ENCODE measurements at places on chromosomes 2 and 18. TPM values are rescaled to one million over a fixed set of nuclear protein-coding genes. Genes with fewer than 3 reads are reported as not detected.

STPG4 gene
- 0.44 TPM for total RNA-seq

APLF gene
- 9.5 TPM for total RNA-seq

SPDYA gene
- total RNA-seq, result 2.3 TPM

CTNNA2 gene
- total RNA-seq, result 117 TPM

SFT2D3 gene
- 9.8 TPM for total RNA-seq

LIPG gene
- 4.2 TPM for total RNA-seq

MYO1B gene
- total RNA-seq, result 67.6 TPM

CFAP210 gene
- 3.0 TPM for total RNA-seq

OR6B2 gene
- total RNA-seq, result not detected

FAM228A gene
- total RNA-seq, result 0.88 TPM

RTTN gene
- total RNA-seq, result 46.0 TPM

DNA sequence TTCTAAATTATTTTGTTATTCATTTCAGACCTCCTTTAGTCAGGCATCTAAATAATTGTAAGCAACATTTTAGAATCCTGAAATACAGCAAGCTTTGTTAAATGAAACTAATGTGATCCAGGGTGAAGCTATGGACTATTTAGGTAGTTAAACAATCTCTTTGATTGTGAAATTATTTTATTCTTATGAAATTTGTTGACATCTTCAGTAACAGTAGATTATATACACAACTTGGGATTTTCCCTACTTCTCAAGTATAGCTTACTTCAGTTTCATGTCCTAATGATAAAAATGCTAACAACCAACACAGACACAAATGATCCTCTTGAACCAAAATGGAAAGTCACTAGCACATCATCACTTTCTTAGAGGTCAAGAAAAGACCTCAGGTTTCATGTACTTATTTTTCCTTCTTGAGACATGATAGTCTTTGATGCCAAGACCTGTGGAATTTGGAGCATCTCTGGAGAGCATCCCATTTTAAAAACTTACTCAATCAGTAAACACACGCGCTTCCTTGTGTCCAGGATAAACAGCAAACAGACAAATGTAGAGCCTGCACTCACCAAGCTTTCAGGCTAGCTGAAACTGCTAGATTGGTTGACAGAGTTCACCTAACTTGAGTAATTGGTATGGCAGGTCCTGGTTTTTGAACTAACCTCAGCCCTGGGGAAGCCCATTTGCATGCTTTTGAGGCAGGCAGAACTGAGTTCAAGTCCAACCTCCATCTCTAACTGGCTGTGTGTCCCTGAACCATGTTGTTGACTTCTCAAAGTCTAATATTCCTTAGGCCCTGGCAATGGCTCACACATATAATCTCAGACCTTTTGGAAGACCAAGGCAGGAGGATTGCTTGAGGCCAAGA lies 47.8 kb downstream of the KCTD18 start:
- H3K36me3 ChIP-seq, result peaks cover 7% of the 10 kb centered on the region
- H3K27ac ChIP-seq, result no peak overlapping the region
- no peaks in the 10 kb centered on the region for H3K27me3 ChIP-seq
- no peak overlapping the region for H3K4me3 ChIP-seq
- no peak for DNase-seq

DNA sequence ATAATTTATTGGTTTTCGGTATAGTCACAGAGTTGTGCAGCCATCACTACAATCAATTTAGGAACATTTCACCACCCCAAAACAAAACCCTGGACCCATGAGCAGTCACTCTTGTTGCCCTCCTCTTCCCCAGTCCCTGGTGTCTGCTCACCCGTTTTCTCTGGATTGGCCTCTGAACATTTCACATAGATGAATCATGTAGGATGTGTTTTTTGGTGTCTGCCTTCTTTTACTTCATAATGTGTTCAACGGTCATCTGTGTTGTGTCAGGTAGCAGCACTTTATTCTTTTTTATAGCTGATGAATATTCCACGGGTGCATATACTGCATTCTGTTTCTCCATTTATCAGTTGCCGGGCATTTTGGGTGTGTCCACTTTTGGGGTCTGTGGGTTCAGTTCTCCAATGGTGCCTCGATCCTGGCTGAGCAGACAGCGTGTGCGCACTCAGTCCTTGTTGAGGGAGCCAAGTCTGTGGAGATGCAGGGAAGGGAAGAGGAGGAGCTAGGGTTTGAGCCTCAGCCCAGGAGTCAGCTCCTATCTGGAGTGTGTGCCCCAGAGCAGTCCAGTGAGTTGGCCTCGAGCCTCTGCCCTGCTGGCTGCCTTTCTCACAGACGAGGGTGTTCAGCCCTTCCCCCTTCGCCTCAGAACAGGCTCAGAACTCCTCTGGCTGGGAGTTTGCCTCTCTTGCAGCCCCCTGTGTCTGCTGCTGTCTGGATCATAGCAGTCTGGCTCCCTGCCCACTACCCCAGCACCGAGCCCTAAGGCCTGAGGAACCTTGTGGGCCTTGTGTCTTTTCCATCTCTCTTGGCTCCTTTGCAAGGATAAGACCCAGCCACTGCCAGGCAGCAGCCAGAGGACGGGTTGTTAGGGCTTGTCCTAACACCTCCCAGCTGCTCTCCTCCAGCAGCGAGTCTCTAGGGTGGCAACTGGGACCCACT lies 18.0 kb downstream of the C2orf74 start:
- no peak overlapping the region for H3K27ac ChIP-seq
- no peak overlapping the region for H3K4me3 ChIP-seq
- peaks cover 37% of the 10 kb centered on the region for H3K36me3 ChIP-seq
- H3K4me1 ChIP-seq, result peaks cover 37% of the 10 kb centered on the region
- H3K27me3 ChIP-seq, result no peaks in the 10 kb centered on the region
- DNase-seq, result no peak

GRCh38 chr2:38384338-38384737 lies 7.3 kb upstream of the ATL2 start:
- peak overlapping the region; percentile 61 for H3K27ac ChIP-seq
- H3K27me3 ChIP-seq, result no peaks in the 10 kb centered on the region
- no peak overlapping the region for H3K4me3 ChIP-seq
- no peaks in the 10 kb centered on the region for H3K36me3 ChIP-seq
- peaks cover 3% of the 10 kb centered on the region for H3K4me1 ChIP-seq
- no peak for DNase-seq

DNA sequence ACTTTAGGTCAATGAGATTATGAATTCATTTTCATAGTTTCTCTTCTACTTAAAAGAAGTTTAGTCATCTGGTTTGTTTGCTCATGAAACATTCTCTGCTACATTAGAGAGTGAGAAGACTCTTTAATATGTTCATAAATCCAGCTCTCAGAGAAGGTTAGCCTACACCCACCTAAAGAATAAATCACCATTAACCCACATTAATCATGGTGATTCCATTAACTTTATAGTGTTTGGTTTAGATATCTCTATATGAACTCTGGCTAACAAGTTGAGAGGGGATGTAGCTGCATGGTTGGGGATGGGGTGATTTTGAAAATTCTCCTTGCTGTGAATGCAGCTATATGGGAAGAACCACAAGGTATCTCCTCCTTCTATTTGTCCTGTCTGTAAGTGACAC lies 10.7 kb downstream of the TFPI start:
- H3K27me3 ChIP-seq, result no peaks in the 10 kb centered on the region
- H3K4me1 ChIP-seq, result no peaks in the 10 kb centered on the region
- H3K27ac ChIP-seq, result no peak overlapping the region
- no peak overlapping the region for H3K4me3 ChIP-seq
- DNase-seq, result no peak

GRCh38 chr2:16091576-16092282 lies 151.4 kb downstream of the MYCN start:
- no peaks in the 10 kb centered on the region for H3K36me3 ChIP-seq
- no peak overlapping the region for H3K27ac ChIP-seq
- peaks cover 18% of the 10 kb centered on the region for H3K4me1 ChIP-seq

GRCh38 chr2:233124421-233125080 lies 64.4 kb downstream of the INPP5D start:
- no peak overlapping the region for H3K27ac ChIP-seq
- no peak for DNase-seq
- no peaks in the 10 kb centered on the region for H3K36me3 ChIP-seq
- H3K4me3 ChIP-seq, result no peak overlapping the region
- H3K27me3 ChIP-seq, result no peaks in the 10 kb centered on the region
- H3K4me1 ChIP-seq, result peaks cover 21% of the 10 kb centered on the region

GRCh38 chr2:55017880-55018279 lies 32.4 kb downstream of the RTN4 start:
- H3K27me3 ChIP-seq, result no peaks in the 10 kb centered on the region
- no peak overlapping the region for H3K27ac ChIP-seq
- no peak for DNase-seq

GRCh38 chr2:181124497-181124896 lies 144.1 kb downstream of the UBE2E3 start:
- H3K27me3 ChIP-seq, result no peaks in the 10 kb centered on the region
- no peaks in the 10 kb centered on the region for H3K4me1 ChIP-seq
- H3K4me3 ChIP-seq, result no peak overlapping the region
- DNase-seq, result no peak
- H3K27ac ChIP-seq, result no peak overlapping the region
- no peaks in the 10 kb centered on the region for H3K36me3 ChIP-seq

- no peaks in the 10 kb centered on the region for H3K4me1 ChIP-seq
- DNase-seq, result no peak
- H3K27ac ChIP-seq, result no peak overlapping the region
- no peaks in the 10 kb centered on the region for H3K36me3 ChIP-seq
- no peaks in the 10 kb centered on the region for H3K27me3 ChIP-seq
- no peak overlapping the region for H3K4me3 ChIP-seq
These were observed 365.5 kb downstream of the SETBP1 start for GRCh38 chr18:45046228-45046627.

- no peaks in the 10 kb centered on the region for H3K36me3 ChIP-seq
- no peaks in the 10 kb centered on the region for H3K27me3 ChIP-seq
- H3K4me3 ChIP-seq, result no peak overlapping the region
- H3K4me1 ChIP-seq, result no peaks in the 10 kb centered on the region
- H3K27ac ChIP-seq, result no peak overlapping the region
- no peak for DNase-seq
These were observed 46.6 kb downstream of the PRKRA start for GRCh38 chr2:178404368-178404767.

- H3K36me3 ChIP-seq, result no peaks in the 10 kb centered on the region
- H3K4me1 ChIP-seq, result peaks cover 26% of the 10 kb centered on the region
These were observed 2.1 kb upstream of the HSBP1L1 start for GRCh38 chr18:79962311-79962710.

GRCh38 chr2:99787769-99788382 lies 298.1 kb upstream of the REV1 start:
- no peaks in the 10 kb centered on the region for H3K36me3 ChIP-seq
- no peak for DNase-seq
- no peak overlapping the region for H3K4me3 ChIP-seq
- peaks cover 9% of the 10 kb centered on the region for H3K4me1 ChIP-seq

DNA sequence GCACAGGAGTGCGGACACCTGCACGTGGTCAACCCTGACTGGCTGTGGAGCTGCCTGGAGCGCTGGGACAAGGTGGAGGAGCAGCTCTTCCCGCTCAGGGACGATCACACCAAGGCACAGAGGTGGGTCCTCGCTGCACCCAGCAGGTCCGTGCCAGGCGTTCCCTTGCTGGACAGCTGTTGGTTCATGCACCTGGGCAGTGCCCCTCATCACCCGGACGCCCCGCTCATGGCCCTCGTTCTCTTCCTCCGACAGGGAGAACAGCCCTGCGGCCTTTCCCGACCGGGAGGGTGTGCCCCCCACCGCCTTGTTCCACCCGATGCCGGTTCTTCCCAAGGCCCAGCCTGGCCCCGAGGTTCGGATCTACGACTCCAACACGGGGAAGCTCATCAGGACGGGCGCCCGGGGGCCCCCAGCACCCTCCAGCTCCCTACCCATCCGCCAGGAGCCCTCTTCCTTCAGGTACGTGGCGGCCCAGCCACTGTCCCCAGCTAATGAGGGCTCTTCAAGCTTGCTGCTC lies 38.0 kb downstream of the CTDP1 start:
- no peak for DNase-seq
- H3K27me3 ChIP-seq, result no peaks in the 10 kb centered on the region
- H3K4me3 ChIP-seq, result no peak overlapping the region
- no peaks in the 10 kb centered on the region for H3K4me1 ChIP-seq
- H3K27ac ChIP-seq, result no peak overlapping the region

DNA sequence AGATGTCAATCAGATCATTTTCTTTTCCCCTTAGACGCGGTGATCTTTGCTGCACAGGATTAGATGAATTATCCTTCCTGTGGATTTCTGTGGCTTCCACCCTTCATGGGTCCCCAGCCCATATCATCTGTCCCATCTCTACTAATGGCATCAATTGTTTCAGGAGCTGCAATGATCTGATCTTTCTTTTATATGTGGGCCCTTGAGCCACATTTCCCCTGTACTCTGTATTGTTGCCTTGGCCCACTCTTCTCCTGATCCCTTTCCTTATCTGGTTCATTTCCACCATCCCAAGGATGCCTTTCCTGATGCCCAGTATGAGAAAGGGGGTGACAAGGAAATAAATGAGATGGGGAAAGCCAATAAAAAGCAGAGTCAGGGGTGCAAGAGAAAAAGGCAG lies 24.7 kb downstream of the SP140 start:
- H3K4me3 ChIP-seq, result no peak overlapping the region
- DNase-seq, result no peak
- no peaks in the 10 kb centered on the region for H3K36me3 ChIP-seq

DNA sequence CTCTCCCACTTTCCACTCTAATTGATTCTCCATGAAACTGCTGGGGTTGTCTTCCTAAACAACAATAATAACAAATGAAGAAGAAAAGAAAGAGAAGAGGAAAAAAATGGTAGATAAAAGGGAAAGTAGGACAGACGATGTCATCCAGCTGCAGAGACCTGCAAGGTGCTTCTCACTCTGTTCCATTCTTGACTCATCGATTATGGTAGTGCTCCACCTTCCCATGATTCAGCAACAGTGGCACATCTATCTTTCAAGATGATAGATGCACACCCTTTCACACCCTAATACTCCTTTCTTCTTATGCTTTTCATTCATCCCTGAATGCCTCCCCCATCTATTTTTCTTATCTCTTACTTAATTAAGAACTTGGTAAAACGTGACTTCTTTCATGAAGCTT lies 610.2 kb downstream of the NR4A2 start:
- H3K4me3 ChIP-seq, result no peak overlapping the region
- DNase-seq, result no peak
- H3K27ac ChIP-seq, result no peak overlapping the region
- H3K27me3 ChIP-seq, result no peaks in the 10 kb centered on the region
- H3K4me1 ChIP-seq, result no peaks in the 10 kb centered on the region
- H3K36me3 ChIP-seq, result no peaks in the 10 kb centered on the region

DNA sequence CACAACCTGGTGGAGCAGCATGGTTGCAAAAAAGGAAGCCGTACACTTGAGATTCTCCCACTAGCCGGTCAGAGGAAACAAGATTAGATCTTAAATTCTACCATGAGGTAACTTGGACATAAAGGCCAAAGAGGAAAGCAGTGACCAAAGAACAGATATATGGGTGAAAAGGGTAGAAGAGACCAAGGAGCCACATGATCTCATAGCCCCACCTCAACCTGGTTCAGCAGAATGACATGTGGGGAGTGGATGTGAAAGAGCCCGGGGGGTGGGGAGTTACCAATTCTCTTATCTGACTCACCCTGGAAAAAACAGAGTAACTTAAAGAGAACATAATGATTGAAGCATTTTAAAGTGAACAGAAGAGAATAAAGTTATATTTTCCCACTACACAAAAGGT lies 683.0 kb downstream of the DSC3 start:
- H3K27ac ChIP-seq, result no peak overlapping the region
- no peak for DNase-seq
- no peaks in the 10 kb centered on the region for H3K27me3 ChIP-seq
- H3K36me3 ChIP-seq, result no peaks in the 10 kb centered on the region
- no peak overlapping the region for H3K4me3 ChIP-seq

Measured in spinal cord (tissue), 10 donors.